ENCODE measurements at places on chromosomes 12 and 14. TPM values are rescaled to one million over a fixed set of nuclear protein-coding genes. Genes with fewer than 3 reads are reported as not detected.

The GZMH gene
- total RNA-seq, result not detected

The GALNT9 gene
- total RNA-seq, result not detected

The KERA gene
- total RNA-seq, result not detected

The PGAM5 gene
- total RNA-seq, result 62.2 TPM

The FKBP3 gene
- total RNA-seq, result 188 TPM

The OTOGL gene
- total RNA-seq, result 1.4 TPM

The VWF gene
- total RNA-seq, result 280 TPM

The PTPRQ gene
- not detected for total RNA-seq

The FSCB gene
- total RNA-seq, result not detected

The TAS2R13 gene
- 1.7 TPM for total RNA-seq

The TDRD9 gene
- not detected for total RNA-seq

The TRIM9 gene
- total RNA-seq, result 0.81 TPM
